ENCODE measurements at places on chromosomes 11 and 22.

GRCh38 chr11:70539360-70540095, 141.2 kb downstream of the CTTN start:
- no peak for DNase-seq

DNA sequence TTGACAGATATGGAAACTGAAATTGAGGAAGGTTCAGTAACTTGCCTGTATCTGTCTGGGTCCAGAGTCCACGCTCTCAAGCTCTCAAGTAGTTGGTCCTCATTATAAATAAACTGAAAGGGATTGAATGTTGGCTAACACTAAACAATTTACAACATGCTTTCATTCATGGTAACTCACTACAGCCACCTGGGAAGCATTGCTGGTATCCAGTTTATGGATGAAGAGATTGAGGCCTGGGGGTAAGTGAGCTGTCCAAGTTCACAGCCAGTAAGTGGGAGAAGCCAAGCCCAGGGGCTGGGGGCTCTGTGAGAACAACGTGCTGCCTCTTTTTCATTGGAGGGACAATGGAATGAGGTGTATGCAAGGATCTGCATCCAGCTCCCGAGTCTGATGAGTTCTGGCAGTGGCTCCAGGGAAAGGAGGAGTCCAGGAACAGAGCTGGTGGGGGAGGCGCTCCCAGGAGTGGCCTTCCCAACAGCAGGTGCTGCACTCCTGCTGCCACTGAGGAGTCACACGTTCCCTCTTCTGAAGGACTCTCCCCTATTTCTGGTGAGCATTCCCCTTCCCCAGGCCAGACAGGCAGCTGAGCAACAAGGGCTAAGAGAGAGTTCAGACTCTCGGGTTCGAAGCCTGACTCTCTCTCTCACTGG, 175.8 kb downstream of the CSNK2A3 start:
- no peak for DNase-seq

DNA sequence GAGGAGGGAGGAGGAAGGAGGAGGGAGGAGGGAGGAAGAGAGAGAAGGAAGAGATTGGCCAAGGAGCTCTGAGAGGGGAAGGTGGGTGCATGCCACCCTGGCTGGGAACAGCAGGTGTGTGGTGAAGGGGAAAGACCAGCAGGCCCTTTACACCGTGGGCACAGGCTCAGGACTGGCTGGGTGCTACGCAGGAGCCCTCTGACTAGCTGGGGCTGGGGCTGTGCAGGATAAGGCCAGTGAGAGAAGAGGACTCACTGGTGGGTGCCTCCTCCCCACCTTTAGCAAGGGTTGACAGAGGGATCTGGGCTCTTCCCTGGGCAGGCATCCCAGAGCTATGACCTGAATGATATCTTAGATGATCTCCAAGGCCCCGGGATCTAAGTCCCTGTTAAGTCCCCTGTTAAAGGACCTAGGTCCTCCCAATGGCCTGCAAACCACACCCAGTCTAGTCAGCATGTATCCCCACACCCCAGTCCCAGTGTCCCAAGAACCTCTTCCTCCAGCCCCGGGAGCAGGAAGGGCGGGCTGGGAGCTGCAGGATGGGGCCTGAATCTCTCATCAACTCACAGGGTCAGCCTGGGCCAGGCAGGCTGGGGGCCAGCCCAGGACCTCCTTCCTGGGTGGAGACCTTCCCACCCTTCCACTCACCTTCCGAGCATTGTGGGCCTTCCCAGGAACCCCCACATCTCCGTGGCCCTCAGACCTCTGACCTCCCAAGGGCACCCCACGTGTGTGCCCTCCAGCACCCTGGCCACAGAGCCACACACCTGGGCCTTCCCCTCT, 55.4 kb downstream of the CDKN1C start:
- no peak for DNase-seq

DNA sequence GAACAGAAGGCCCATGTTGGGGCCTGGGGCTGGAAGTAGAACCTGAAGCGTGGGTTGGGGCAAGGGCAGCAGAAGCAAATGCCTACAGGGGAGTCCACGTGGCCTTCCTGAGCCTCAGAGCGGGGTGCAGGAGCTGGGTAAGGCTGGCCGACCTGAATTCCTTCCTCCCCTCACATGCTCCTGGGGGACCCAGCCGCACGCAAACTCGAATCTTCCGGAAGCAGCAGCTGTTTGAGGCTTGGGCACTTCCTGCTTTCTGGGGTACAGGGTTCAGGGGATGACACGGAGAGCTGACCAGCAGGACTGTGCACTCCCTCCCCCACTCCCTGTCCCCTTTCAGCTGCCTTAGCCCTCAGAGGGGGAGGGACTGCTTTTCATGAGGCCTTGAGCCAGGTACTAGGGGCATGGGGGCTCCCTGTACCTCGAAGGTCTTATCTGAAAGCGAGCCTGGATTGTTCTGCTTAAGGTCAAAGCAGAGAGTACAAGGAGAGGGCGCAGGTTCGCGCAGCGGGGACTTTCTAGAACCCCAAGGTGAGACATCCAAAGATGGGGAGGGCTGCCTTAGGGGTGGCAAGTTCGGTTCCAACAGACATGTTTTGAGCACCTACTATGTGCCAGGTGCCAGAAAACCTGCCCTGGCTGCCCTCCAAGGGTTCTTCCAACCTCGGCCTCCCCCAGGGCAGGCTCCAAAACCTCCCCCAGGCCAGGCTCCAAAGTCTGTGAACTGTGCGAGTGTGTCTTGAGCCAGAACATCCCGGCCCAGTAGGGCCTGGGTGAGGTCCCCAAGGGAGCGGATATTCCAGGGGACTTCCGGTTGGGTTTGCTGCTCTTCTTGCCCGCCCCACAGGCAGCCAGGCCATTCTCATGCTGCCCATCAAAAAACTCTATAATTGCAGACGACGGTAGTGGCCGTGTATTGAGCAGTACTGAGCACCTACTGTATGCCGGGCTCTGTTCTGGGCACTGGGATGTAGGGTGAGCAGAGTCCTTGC, 1.7 kb downstream of the NCF4 start:
- no peak for DNase-seq

DNA sequence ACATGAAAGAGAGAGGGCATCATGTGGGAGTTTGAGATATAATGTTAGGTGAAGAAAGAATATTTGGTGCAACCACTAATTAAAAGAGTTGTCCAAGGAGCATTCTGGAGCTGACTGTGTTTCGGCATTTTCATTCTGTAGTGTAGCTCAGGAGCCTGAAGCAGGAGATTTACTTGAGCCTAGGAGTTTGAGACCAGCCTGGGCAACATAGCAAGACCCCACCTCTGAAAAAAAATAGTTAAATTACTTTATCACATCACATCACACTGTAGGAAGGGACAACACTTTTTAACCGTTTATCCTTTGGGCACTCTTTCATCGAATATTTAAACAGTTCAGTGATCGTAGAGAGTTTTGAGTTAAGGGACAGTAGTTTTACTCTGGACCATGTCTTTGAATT, 50.3 kb upstream of the SLC25A18 start:
- DNase-seq = no peak

DNA sequence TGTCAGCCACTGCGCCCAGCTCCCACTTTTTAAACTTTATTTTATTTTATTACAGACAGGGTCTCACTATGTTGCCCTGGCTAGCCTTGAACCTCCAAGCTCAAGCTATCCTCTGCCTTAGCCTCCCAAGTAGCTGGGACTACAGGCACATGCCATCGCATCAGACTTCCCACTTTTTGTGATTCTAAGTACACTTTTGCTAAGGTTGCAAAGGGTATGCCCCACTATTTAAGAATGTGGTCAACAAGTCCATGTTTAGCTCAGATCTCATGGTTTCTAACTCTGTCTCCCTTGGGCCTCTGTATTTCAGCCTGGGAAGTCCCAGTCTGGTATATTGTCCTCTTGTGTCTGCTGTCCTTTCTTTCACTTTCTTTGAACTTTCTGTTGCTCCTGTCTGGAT, 35.3 kb downstream of the EXPH5 start:
- DNase-seq = no peak

DNA sequence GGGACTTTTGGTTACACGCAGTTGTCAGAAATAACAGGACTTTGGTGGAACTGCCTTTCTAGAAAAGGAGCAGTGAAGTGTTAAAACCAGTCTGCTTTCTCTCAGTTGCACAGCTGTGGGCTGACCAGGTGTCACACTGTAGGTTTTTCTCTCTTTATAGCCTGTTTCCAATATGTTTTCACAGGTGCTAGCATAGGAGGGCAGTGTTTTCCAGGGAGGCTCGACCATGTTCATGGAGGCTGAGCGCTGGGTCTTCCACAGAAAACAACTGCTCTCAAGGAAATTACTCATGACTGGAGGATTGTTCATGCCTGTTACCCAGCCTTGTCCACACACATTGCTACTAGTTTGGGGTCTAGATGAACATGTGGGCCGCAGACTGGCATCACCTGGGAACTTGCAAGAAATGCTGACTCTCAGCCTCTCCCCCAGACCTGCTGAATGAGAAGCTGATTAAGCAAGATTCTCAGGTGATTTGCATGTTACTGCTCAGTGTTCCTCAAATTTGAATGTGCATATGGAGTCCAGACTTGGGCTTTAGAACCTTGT, 157.7 kb downstream of the MAML2 start:
- no peak for DNase-seq

- no peak for DNase-seq
Observed at GRCh38 chr11:360326-361280, 8.7 kb upstream of the B4GALNT4 start.

DNA sequence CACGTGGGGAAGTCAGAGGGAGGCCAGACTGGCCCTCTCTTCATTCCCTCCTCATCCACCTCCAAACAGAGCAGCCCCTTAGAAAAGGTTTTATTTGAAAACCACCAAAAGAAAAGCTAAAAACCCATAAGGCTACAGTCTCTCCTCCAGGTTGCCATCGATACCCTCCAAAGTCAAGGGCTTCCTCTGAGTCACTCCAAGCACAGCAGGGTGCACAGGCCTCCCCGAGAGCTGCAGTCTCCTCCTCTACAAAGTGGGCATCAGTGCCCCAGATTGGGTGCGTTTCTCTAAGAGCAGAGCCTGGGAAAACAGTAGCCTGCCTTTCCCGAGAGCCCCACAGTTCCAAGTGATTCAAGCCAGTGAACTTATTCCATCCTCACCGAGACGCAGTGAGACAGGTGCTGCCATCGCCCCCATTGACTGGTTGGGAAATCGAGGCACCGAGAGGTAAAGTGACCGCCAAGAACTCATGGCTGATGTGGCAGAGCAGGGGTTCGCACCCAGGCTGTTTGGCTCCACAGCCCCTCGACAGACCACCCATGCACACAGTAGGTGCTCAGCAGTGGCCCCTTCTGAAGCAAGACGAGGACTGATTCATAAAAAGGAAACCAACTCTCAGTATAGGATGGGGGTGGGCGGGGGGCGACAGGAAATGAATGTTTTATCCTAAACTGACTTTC, 91.7 kb upstream of the SHISAL1 start:
- no peak for DNase-seq

DNA sequence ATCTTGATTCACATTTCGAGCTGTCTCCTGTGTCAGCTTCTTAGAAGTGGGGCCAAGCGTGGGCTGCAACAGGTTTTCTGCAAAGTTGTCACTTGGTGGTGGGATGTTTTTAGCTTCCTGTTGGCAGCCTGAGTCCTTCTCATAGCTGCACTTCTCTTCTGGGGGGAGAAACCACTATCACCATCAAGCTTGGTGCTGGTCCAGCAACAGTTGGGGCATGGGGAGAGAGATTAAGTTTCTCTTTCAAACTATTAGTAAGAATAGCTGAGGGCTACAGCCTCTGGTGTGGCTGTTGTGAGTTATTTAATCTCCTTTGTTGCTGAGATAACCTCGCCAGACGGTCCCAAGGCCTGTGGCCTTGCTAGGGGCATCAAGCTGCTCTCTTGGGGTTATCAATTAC, 123.3 kb upstream of the CRYBB3 start:
- DNase-seq = no peak

GRCh38 chr11:64428693-64429092, 69.7 kb downstream of the RPS6KA4 start:
- DNase-seq = no peak

DNA sequence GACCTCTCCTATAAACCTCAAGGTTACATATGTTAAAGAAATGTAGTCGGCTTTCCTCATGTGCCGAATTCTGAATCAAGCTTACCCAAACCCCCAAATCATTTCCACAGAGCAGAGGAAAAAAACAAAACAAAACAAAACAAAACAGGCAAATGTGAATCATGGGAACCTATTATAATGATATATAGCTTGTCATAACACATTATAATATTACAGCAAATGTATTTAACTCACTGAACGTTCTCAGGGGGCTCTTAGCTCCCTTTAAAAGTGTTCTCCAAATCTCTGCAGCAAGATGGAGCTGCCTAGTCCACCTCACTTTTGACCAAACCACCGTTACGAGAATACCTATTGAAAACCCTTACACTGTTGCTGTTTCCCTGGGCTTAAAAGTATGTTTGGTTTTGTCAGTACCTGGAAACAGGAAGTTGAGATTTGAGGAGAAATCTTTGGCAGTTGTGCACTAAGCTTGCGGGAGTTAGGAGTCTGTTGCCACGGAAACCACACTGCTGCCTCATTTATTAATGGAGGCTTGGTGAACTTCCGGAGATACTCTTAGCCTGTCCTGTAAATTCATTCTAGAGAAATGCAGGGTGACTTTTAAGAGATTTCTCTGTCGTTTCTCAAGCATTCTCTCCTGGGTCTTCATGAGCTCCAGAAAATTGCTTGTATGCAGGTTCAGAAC, 167.0 kb upstream of the RASSF10 start:
- DNase-seq = peak; percentile 75

DNA sequence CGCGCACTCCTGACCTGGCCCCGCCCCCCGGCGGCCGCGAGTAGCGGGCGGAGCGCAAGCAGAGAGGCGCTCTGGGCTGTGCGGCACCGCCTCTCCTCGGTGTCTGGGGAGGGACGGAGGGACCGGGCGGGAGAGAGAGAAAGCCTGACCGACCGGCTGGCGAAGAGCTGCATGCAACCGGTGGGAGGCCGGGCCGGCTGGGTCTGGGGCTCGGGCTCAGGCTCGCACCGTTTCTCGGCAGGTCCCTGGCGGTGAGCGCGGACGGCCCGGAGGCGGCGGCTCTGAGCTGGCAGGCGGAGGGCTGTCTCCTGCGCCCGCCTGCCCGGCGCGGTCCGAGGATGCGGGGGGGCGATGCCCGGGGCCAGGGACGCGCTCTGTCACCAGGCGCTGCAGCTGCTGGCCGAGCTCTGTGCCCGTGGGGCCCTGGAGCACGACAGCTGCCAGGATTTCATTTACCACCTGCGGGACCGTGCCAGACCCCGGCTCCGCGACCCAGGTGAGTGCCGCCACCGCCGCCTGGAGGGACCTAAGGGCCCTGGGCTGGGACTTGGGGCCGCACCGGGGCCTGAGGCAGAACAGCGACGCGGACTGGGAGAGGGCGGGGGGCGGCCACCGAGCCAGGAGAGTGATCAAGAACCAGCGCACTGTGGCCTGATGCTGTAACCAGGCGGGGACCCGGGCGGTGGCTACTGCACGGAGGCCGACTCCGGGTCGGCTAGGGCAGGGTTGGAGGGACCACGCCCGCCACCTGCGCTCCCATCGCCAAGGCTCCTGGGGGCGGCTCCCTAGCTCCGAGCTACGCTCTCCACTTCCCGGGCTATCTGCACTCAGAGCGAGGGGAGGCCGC, at the start of gene SYT9:
SYT9 (plus strand) TSS at position 69 of the 847 bp plus-strand sequence; CDS start at position 352, 283 bp downstream.
- DNase-seq = no peak

- DNase-seq = no peak
Observed at GRCh38 chr11:60717956-60718355, 6.6 kb upstream of the MS4A18 start.

DNA sequence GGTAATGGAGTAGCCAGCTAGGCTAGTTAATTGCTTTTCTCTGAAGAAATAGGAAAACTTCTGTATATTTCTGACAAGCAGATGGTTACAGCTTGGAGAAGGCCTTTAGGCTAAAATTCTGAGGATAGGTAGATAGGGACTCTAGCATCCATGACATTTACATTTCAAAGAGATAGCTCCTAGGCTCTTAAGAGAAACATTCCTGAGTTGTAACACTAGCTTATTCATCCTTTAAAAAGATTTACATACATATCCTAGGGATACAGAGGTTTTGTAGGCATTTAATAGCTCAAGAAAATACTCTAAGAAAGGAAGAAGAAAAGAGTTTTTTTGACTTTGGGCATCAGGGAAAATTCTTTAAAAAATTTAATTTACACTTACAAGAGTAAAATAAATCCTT, 130.9 kb upstream of the CCDC179 start:
- no peak for DNase-seq

Measured in NCI-H1092 treated with DMSO at 0.1 percent for 48 hours (cell line).